Stimulated activated naive B cell treated with anti-CD40 and anti-IgM and Interleukin-4, amounts not matched to agents 10 μg/mL and 1 μg/mL and 100 μg/mL, for 72 hours (primary cell): ENCODE measurements at places on chromosomes 2 and 18.

DNA sequence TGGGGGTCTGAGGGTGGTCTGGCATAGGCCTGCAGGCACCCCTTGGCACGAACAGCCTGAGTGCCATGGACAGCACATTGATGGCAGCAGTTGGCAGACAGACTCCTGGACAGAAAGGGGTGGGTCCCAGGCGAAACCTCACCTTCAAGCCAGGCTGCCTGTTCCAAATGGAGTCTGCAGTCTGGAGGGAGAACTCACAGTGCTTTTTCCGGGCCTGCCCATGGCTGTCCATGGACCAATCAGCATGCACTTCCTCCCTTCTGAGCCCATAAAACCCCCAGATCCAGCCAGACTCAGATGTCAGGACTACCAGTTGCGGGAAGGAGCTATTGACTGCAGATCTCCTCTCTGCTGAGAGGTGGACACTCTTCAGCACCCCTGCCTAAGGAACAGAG lies 694.6 kb upstream of the ACVR2A start:
- H3K4me1 ChIP-seq = no peaks in the 10 kb centered on the region
- no peaks in the 10 kb centered on the region for H3K36me3 ChIP-seq
- H3K27me3 ChIP-seq = no peaks in the 10 kb centered on the region

GRCh38 chr18:50709193-50709592 lies 110.6 kb downstream of the MRO start:
- H3K27ac ChIP-seq = no peak overlapping the region
- peaks cover 4% of the 10 kb centered on the region for H3K27me3 ChIP-seq
- no peak for DNase-seq

DNA sequence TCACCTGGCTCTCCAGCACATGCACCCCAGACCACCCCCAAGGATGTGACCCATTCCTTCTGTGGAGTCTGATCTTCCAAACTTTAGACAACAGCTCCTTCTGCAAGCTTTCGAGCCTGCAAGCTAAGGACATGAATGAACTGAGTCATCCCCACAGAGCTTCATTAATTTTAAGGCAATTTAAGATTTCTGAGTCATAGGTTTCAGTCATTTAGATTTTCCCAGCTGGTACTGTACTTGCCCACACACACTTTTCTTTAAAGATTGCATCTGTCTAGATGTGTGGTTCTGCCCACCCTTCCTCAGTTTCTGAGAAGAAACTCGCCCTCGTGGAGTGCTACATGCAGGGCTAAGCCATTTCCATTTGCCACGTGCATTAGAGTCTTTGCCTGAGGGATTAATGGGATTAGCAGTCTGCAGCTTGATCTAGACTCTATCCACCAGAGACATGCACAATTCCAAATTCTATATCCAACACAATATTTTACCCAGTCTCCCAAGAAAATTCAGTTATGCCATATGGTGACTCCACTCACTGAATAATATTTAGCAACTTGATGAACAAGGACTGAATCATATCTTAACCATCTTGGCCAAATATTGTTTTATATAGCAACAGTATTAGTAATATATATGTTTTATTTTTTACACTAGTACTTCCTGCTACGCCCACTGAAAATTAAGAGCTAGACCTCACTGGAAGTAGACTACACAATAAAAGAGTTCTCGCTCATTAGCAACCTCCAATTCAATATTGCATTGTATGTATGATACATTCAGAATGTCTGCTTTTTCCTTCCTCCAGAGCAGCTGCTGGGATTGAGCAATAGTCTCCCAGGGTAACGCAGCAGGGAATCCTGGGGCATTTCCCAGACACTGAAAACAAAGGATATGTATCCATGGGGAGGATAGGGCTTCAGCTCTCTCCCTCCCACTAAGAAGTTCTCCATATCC lies 14.3 kb upstream of the TRIB2 start:
- H3K4me3 ChIP-seq = no peak overlapping the region
- DNase-seq = no peak
- H3K27ac ChIP-seq = no peak overlapping the region
- H3K36me3 ChIP-seq = no peaks in the 10 kb centered on the region

DNA sequence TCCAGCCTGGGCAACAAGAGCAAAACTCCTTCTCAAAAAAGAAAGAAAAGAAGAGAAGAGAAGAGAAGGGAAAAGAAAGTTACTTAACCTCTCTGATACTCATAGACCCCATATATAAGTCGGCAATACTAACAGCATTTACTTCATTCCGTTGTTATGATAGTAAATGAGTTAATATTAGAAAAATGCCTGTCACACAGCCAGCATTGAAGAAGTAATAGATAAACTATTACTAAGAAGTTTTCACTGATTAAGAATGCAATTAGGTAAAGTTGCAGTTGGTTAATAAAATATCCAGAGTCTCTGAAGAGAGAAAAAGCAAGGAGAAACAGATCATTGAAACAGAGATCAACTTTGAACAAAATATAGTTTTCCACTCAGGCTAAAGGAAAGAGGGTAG lies 161.3 kb upstream of the UBE2E3 start:
- no peak overlapping the region for H3K27ac ChIP-seq
- no peaks in the 10 kb centered on the region for H3K36me3 ChIP-seq
- H3K27me3 ChIP-seq = no peaks in the 10 kb centered on the region
- no peak overlapping the region for H3K4me3 ChIP-seq

DNA sequence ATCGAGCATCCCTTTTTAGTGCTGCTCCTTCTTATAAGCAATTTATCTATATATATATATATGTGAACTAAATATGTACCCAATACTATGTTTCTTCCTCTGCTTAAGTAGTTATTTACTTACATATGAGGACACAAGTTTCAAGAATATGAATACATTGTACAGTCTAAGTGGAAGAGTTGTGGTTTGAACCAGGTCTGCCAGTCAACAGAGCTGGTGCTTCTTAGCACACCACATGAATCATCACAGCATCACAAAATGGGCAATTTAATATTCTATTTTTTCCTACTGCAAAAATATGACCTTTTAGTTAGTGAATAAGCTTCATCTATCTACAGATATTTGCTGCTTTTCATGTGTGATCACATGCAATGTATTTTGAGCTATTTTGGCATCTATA lies 64.4 kb upstream of the SPAG16 start:
- H3K4me1 ChIP-seq = peaks cover 10% of the 10 kb centered on the region
- no peaks in the 10 kb centered on the region for H3K27me3 ChIP-seq
- H3K36me3 ChIP-seq = no peaks in the 10 kb centered on the region
- no peak overlapping the region for H3K4me3 ChIP-seq
- H3K27ac ChIP-seq = no peak overlapping the region

DNA sequence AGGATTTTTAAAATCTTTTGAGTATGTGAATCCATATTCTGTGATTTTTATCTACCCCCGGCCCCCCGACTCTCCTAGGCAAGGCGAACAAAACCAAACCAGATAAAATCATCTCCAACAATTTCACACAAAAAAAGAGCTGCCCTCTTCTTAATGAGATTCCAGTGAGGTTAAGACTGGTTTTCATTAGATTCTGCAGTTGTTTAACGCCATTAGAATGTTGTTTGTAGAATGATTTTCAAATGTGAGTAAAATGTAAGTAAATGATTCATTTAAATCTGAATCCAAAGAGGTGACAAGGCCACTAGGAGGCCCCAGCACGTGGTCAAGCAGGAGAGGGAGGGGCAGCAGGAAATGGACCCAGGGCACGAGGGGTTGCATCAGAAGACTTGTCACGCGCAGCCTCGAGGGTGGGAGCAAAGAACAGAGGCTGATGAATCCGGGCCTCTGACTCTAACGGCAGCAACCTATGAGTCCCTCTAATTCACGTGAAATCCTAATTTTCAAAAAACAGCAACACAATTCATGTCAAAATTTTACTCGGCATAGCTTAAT lies 24.3 kb upstream of the KLHL29 start:
- no peaks in the 10 kb centered on the region for H3K4me1 ChIP-seq
- H3K36me3 ChIP-seq = no peaks in the 10 kb centered on the region
- peaks cover 57% of the 10 kb centered on the region for H3K27me3 ChIP-seq
- H3K27ac ChIP-seq = no peak overlapping the region

GRCh38 chr2:31268344-31268743 lies 34.4 kb downstream of the EHD3 start:
- H3K4me1 ChIP-seq = peaks cover 4% of the 10 kb centered on the region
- no peak for DNase-seq
- no peaks in the 10 kb centered on the region for H3K27me3 ChIP-seq

- H3K4me3 ChIP-seq = no peak overlapping the region
- H3K27ac ChIP-seq = no peak overlapping the region
- H3K4me1 ChIP-seq = no peaks in the 10 kb centered on the region
- H3K27me3 ChIP-seq = no peaks in the 10 kb centered on the region
- DNase-seq = no peak
- peaks cover 18% of the 10 kb centered on the region for H3K36me3 ChIP-seq
These were observed 128.4 kb downstream of the NBAS start for GRCh38 chr2:15432642-15433256.

GRCh38 chr2:222433332-222434173 lies 9.2 kb downstream of the SGPP2 start:
- H3K4me3 ChIP-seq = no peak overlapping the region
- DNase-seq = no peak
- H3K36me3 ChIP-seq = no peaks in the 10 kb centered on the region
- H3K27ac ChIP-seq = no peak overlapping the region

DNA sequence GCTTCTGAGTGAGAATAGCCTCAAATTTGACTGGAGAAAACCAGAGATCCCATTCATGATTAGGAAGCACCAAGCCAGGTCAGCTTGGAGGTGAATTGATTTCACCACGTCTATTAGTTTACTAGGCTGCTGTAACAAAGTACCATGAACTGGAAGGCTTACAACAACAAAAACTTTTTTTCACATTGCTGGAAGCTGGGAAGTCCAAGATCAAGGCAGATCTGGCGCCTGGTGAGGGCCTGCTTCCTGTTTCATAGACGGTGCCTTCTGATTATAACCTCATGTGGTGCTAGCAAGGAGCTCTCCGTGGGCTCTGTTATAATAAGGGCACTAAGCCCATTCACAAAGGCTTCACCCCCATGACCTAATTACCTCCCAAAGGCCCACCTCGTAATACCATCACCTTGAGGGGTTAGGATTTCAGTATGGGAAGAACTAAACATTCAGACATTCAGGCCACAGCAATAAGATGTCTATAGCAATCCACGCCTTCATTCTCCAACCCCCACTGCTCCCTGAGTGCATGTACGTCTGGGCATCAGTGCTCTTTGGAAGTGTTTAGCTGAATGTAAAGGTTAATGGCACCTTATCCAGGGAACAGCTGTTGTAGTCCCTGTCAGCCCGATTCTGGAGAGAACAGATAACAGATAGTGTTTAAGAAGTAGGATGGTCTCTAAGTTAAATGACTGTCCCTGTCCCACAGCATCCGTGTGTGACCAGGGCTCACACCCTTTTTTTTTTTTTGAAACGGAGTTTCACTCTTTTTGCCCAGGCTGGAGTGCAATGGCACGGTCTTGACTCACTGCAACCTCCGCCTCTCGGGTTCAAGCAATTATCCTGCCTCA lies 89.2 kb downstream of the SOCS6 start:
- H3K4me3 ChIP-seq = no peak overlapping the region
- peaks cover 5% of the 10 kb centered on the region for H3K27me3 ChIP-seq
- H3K27ac ChIP-seq = no peak overlapping the region
- no peak for DNase-seq
- no peaks in the 10 kb centered on the region for H3K4me1 ChIP-seq
- no peaks in the 10 kb centered on the region for H3K36me3 ChIP-seq

GRCh38 chr2:62577994-62578781 lies 72.2 kb upstream of the TMEM17 start:
- H3K27ac ChIP-seq = no peak overlapping the region
- no peaks in the 10 kb centered on the region for H3K36me3 ChIP-seq
- H3K27me3 ChIP-seq = peaks cover 8% of the 10 kb centered on the region

GRCh38 chr2:65402780-65403528 lies 29.4 kb downstream of the SPRED2 start:
- no peaks in the 10 kb centered on the region for H3K27me3 ChIP-seq
- peaks cover 22% of the 10 kb centered on the region for H3K36me3 ChIP-seq
- no peak for DNase-seq
- H3K4me3 ChIP-seq = no peak overlapping the region
- H3K4me1 ChIP-seq = peaks cover 49% of the 10 kb centered on the region
- no peak overlapping the region for H3K27ac ChIP-seq

- no peak for DNase-seq
- H3K27me3 ChIP-seq = no peaks in the 10 kb centered on the region
- H3K27ac ChIP-seq = no peak overlapping the region
These were observed 390.9 kb upstream of the CDH19 start for GRCh38 chr18:66994790-66995189.

GRCh38 chr18:62409821-62410220 lies 84.7 kb downstream of the TNFRSF11A start:
- DNase-seq = no peak
- H3K4me3 ChIP-seq = no peak overlapping the region
- no peaks in the 10 kb centered on the region for H3K36me3 ChIP-seq
- H3K4me1 ChIP-seq = no peaks in the 10 kb centered on the region
- no peak overlapping the region for H3K27ac ChIP-seq
- peaks cover 14% of the 10 kb centered on the region for H3K27me3 ChIP-seq

DNA sequence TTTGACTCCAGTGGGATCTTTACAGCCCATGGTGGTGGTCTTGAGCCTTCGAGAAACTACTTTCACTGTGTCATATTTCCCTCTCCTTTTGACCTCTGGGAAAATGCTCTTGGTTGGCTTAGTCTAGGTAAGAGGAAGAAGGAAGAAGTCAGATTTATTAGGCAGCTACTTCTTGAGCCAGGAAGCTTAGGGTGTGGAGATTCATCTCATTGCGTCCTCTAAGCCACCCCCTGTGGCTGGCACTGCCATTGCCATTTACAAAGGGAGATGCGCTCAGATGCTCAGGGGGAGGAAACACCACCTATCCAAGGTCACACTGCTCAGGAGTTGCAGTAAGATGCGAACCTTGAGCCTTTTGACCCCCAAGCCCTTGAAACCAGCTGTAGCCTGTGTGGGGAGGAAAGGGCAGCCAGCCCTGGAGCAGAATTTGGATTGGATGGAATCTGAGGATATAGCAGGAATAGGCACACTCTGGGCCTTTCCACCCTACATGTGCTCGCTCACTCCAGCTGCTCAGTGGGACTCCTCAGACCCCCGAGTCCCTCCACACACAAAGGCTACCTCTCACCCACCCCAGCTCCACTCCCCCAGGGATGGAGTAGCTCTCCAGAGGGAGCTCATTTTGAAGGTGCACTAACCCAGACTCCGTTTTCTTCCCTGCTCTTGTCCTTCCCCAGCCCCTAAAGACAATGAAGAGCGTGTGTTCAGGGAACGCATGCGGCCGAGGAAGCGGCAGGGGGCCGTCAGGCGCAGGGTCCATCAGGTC lies 321.3 kb upstream of the EPAS1 start:
- H3K27ac ChIP-seq = peak overlapping the region; percentile 49
- H3K27me3 ChIP-seq = no peaks in the 10 kb centered on the region
- DNase-seq = no peak

DNA sequence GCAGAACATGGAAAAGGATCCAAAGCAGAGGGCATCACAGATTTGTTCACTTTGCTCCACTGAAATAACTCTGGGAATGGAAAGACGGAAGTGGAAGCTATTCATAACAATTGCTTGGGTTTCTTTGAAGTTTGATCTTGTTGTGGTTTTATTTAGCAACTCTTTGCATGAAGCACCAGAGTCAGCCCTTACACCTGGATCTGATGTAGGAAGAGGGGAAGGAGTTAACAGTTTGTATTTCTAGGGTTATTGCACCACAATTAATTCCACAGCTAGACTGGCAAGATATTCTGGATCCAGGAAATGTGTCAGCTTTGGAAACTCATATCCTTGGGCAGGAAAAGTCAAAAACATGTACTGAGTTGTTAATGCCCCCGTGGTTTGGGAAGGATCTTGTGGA lies 1143.4 kb downstream of the CNTNAP5 start:
- no peak overlapping the region for H3K27ac ChIP-seq
- no peaks in the 10 kb centered on the region for H3K36me3 ChIP-seq
- no peak overlapping the region for H3K4me3 ChIP-seq
- no peak for DNase-seq
